ENCODE measurements at places on chromosomes 7 and 10. TPM values are rescaled to one million over a fixed set of nuclear protein-coding genes. Genes with fewer than 3 reads are reported as not detected.
A peak's percentile ranks its signal among the peaks of the same experiment; 100 is the strongest.

The TMEM184A gene
- 1.5 TPM for total RNA-seq

The TUBAL3 gene
- total RNA-seq, result 0.15 TPM

The MYL10 gene
- not detected for total RNA-seq

The SUN3 gene
- total RNA-seq, result not detected

The HOXA9 gene
- 0.48 TPM for total RNA-seq

The PRPS1L1 gene
- total RNA-seq, result not detected

The ZNF722 gene
- total RNA-seq, result not detected

The KLF14 gene
- 0.30 TPM for total RNA-seq

GRCh38 chr10:49373361-49373760 is 22.5 kb downstream of the DRGX start:
- no peaks in the 10 kb centered on the region for H3K36me3 ChIP-seq
- H3K27me3 ChIP-seq, result no peaks in the 10 kb centered on the region
- H3K4me1 ChIP-seq, result no peaks in the 10 kb centered on the region
- DNase-seq, result no peak
- H3K27ac ChIP-seq, result no peak overlapping the region

DNA sequence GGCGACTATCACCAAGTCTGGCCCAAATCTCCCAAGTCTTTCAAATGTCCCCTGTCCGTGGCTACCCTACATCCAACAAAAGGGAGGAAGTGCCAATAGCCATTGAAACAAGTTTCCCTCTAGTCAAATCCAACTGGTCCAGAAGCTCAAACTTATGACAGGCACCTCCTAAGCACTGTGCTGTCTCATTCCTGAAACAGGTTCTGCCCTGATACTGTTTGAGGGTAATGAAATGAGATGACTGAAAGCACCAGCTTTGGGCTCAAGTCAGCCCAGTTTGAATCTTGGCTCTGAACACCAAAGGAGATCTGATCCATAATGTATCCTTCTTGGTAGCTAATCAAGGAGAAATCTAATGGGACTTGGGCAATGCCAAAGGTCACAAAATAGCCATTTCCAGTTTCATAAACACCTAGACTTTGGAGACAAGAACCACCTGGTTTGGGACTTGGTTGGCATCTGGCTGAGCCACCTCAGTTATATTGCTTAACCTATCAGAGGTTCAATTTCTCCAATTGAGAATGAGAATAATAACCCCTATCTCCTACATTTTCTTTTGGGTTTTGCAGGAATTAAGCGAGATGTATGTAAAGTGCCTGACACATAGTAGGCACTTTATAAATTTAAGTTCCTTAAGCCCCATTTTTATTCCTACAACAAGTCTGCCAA is 34.7 kb upstream of the ARID5B start:
- H3K4me3 ChIP-seq, result no peak overlapping the region
- H3K36me3 ChIP-seq, result no peaks in the 10 kb centered on the region
- DNase-seq, result no peak

DNA sequence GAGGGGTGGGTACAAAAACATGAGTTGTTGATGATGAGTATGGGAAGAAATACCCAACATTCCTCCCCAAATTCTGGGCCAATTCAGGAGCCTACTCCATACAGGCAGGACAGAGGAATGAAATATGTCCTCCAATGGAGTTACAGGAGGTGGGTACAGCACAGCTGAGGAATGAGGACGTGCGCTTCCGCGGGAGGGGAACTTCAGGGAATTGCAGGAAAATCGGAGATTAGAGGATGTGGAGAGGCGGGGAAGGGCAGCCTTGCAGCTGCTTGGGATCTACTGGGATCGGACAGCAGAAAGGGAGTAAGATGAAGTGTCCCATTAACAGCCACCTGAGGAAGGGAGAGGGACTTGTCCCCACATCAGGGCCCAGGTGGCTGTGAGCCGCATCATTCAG is 50.2 kb downstream of the PDIA4 start:
- H3K36me3 ChIP-seq, result no peaks in the 10 kb centered on the region
- no peaks in the 10 kb centered on the region for H3K27me3 ChIP-seq
- no peak for DNase-seq
- H3K4me3 ChIP-seq, result no peak overlapping the region
- no peaks in the 10 kb centered on the region for H3K4me1 ChIP-seq

DNA sequence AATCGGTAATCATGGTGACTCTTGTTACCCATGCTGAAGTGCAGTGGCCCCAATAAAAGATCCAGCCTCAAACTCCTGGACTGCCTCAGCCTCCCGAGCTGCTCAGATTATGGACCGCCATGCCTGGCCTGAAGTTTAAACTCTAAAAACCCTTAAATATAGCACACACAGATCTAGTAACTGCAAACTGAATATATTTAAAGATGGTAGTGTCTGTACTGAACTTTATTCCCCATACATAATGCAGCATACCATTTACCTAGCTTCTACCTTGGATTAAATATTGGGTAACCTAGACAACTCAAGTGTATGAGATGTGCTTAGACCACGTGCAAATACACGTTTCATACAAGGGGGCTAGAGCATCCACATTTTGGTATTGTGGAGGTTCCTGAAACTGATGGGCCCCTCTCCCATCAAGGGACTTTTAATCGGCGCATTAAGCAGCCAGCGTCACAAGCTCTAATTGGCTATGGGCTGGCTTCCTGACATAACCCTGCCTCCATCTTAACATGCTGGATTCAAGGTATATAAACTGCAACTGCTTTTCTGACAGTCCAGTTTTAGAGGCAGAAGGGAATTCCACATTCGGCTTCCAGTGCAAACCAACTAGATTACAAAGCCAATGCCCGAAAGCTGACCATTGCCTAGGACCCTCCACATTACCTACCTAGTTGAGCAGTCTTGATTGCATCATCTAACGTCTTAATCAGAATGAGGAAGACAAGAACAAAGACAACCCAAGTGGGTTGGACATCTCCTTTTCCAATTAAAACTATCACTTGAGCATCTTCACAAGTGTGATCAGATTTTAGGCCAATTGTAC is 13.0 kb downstream of the HNRNPA2B1 start:
- peaks cover 5% of the 10 kb centered on the region for H3K36me3 ChIP-seq
- no peak for DNase-seq
- H3K4me1 ChIP-seq, result no peaks in the 10 kb centered on the region
- H3K27ac ChIP-seq, result no peak overlapping the region
- H3K4me3 ChIP-seq, result no peak overlapping the region

GRCh38 chr7:132537456-132538145 is 38.7 kb downstream of the PLXNA4 start:
- H3K27me3 ChIP-seq, result no peaks in the 10 kb centered on the region
- no peak for DNase-seq
- no peaks in the 10 kb centered on the region for H3K36me3 ChIP-seq
- no peaks in the 10 kb centered on the region for H3K4me1 ChIP-seq

DNA sequence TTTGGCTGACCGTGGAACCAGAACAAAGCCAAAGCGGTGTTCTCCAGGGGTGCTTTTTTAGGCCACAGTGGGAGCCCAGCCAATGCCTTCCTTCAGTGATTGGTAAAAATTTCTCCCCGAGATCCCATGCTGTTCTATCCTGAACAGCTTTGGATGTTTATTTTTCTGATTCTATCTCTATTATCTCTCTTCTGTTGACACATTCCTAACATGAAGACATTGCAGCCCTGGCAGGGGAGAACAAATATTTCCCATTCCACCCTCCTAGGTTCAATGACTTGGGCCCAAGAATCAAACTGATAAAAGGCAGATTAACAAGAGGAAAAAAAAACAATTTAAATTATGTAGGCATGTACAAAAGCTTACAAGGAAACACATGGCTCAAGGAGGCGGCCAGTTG is 162.7 kb downstream of the PFKFB3 start:
- H3K27me3 ChIP-seq, result no peaks in the 10 kb centered on the region
- no peak for DNase-seq
- no peak overlapping the region for H3K4me3 ChIP-seq

DNA sequence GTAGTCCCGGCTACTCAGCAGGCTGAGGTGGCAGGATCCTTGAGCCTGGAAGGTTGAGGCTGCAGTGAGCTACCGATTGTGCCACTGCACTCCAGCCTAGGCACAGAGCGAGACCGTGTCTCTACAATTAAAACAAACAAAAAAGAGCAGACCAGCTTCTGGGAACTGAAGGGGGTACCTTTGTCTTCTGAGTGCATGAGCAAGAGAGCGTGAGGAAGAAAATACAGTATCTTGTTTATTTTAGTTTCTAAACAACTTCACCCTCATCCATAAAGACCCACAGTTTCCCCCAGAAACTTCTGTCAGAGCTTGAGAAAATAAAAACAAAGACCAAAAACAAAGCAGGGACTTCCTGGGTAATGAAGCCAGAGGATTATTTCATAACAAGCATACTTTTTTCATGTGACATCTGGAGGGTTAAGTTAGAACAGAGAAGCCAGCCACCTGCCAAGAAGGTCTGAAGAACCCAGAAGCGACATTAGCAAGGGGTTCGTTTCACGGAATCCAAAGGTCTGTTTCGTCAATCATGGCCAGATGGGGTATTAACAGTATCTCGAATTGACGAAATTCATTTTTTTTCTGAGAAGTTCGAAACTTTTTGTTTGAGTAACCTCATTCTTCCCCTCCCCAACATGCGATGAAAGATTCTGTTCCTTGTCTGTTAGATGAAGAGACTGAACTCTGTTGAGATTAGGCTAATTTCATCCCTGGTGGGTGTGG is 10.2 kb upstream of the IL2RA start:
- no peaks in the 10 kb centered on the region for H3K27me3 ChIP-seq
- no peaks in the 10 kb centered on the region for H3K4me1 ChIP-seq
- no peaks in the 10 kb centered on the region for H3K36me3 ChIP-seq
- no peak for DNase-seq
- H3K4me3 ChIP-seq, result no peak overlapping the region

DNA sequence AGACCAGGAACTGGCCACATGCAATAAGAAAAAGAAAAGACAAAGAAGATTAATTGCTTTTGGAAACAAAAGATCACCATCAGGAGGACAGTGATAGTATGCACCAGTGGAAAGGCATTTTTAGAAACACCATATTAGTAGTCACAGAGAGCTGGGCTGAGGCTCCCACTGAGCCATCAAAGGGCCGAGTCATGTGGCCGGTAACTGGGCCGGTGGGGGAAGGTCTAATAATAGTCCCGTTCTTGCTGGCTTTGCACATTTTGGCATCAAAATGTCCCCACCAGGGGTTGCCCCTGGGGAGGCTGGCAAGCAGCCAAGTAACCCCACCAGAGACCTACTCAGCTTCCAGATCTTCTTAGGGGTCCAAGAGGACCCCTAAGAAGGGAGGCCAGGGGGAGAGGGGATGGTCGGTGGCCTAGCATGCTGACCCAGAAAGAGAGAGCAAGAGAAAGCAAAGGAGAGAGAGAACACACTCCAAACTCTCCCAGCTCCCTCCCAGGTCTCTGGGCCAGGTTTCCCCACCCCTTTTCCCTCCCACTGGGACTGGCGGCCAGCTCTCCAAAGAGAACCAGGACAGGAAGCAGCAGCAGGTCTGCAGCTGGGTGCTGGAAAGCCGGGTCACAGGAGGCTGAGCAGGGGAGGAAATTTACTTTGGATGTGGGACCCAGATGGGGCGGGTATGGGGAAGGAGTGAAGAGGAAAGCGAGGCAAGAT is 70.2 kb upstream of the FGFR2 start:
- peak; percentile 88 for DNase-seq
- H3K27me3 ChIP-seq, result no peaks in the 10 kb centered on the region
- H3K36me3 ChIP-seq, result no peaks in the 10 kb centered on the region
- H3K4me3 ChIP-seq, result no peak overlapping the region

DNA sequence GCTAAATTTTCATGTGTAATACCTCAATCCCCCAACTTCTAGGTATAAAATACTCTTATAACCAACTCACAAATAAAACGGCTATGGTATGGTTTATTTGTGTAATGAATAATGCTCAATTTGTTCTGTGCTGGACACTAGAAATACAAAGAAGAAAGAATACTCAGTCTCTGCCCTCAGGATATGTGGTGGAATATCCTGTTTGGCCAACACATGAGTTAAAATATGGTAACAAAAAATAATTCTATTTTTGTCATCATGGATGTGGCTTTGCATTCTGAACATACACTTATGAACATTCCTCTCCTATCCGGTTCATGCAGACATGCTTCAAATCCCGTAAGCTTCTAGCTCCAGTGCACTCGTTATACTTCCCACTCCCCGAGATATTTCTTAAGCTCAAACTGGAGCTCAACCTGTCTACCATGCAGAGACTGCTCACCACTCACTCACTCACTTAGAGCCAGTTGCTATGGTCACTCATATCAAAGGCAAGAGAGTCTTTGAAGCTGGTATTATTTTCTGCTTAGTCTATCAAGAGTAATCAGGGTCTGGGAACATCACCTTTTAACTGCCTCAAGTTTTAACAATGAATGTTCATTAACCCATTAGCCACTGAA is 53.8 kb upstream of the SLC16A12 start:
- no peaks in the 10 kb centered on the region for H3K27me3 ChIP-seq
- no peak for DNase-seq
- H3K4me1 ChIP-seq, result peaks cover 4% of the 10 kb centered on the region
- H3K4me3 ChIP-seq, result no peak overlapping the region

DNA sequence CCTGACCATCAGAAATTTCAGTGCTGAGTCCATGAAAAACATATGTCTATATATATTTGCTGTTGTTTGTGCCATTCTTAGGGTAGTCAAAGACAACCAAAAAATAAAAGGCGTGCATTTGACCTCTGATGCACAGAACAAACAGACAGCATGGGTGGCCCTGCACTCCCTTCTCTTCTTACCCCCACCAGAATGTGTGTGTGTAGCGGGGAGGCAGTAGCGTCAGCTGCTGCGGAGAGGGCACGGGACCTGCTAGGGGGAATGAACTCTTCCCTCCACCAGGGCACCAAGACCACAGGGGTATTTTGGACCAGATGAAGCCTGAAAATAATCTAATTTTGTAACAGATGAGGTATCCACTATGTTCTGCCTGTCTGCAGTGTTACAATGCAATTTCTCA is 277.7 kb upstream of the ZNF32 start:
- no peaks in the 10 kb centered on the region for H3K36me3 ChIP-seq
- no peak for DNase-seq
- H3K4me1 ChIP-seq, result no peaks in the 10 kb centered on the region
- H3K27ac ChIP-seq, result no peak overlapping the region
- no peak overlapping the region for H3K4me3 ChIP-seq

DNA sequence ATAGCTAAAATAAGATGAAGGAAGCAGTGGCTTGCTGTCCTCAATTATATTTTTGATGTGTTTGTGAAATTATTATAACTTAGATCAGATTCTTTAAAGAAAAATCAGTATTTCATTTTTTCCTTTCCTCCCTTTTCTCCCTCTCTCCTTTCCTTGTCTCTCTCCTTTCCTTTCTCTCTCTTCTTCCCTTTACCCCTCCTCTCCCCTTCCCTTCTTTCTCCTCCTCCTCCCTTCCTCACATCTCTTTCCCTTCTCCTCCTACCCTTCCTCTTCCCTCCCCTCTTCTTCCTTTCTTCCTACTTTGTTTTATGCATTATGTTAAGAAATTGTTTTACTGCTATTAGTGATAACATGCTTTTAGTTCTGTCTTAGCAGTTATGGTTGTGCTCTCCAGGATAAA is 171.5 kb downstream of the ADK start:
- H3K27ac ChIP-seq, result no peak overlapping the region
- no peaks in the 10 kb centered on the region for H3K27me3 ChIP-seq
- no peaks in the 10 kb centered on the region for H3K4me1 ChIP-seq
- no peaks in the 10 kb centered on the region for H3K36me3 ChIP-seq
- no peak for DNase-seq

DNA sequence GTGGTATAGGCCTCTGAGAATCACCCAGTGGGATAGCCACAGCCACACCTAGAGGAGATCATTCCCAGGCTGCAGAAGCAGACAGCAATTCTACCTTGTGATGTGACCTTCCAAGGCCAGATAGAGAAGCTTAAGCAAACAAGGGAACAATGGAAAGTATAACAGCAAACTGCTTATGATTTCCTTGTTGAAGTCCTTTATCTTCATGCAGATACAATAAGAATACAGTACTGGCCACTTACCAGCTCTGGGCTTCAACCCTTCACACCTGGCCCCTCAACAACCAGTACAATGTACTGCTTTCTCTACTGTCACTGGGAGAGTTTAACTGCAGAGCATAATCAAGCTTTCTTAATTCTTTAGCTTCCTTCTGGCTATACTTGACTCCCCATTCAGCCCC is 22.6 kb upstream of the DDX50 start:
- no peaks in the 10 kb centered on the region for H3K36me3 ChIP-seq
- no peaks in the 10 kb centered on the region for H3K4me1 ChIP-seq
- DNase-seq, result no peak
- no peaks in the 10 kb centered on the region for H3K27me3 ChIP-seq

Measured in ovary (tissue), 10 donors.